ENCODE measurements at places on chromosomes 6 and 20.

- DNase-seq = no peak
Measured at GRCh38 chr6:125101631-125102030, 51.9 kb upstream of the TPD52L1 start.

GRCh38 chr6:129771678-129772077, 61.7 kb upstream of the ARHGAP18 start:
- no peak for DNase-seq

DNA sequence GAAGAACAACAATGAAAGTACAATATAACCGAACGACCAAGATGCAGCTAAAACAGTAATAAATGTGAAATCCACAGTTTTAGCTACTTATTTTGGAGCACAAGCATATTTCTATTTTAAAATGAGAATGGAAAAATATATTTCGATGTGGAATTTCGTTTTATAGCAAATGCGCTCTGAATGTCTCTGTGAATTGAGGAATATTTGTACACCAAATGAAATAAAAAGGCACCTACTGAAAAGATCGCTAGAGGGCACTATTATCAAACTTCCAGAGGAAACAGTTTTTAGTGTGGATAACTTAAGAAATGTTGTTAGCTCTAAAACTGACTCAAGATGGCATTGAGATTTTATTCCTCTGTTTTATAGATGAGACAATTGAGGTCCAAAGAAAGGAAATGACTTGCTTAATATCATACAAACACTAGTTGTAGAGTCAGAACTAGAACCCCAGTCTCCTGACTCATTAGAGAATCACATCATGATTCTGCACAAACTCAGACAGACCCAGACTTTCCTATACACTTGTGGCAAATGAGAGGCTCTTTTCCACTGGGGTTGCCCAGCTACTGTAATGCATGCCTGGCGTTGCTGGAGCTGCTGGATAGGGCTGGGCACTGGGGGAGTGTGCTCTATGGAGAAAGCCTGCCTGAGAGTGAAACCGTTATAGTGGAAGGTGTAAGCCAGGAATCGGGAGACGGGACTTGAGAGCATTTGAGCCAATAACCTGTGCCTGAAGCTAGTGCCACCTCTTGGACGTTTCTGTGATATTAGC, 51.9 kb downstream of the GCLC start:
- no peak for DNase-seq

GRCh38 chr6:90192857-90193256, 103.8 kb downstream of the BACH2 start:
- DNase-seq = no peak

GRCh38 chr6:36915599-36915998, 29.8 kb downstream of the C6orf89 start:
- no peak for DNase-seq

DNA sequence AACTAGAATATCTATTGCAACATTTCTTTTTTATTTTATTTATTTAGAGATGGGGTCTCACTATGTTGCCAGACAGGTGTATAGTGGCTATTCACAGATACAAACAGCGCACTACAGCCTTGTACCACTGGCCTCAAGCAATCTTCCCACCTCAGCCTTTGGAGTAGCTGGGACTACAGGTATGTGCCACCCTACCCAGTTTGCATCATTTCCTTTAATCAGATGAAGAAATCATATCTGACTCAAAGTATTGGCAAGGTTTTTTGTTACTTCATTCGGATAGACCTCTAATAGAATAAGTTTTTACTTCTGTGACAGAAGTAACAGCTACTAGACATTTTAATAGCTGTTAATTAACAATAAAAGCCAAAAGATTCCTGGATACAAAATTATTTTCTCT, 153.9 kb downstream of the CDK19 start:
- no peak for DNase-seq

- no peak for DNase-seq
Measured at GRCh38 chr20:62413896-62414481, 6.9 kb upstream of the CABLES2 start.

Measured in iPS DF 19.7 (cell line).